ENCODE measurements at places on chromosomes 4 and X.

GRCh38 chr4:133124746-133125145 is 24.3 kb upstream of the PCDH10 start:
- no peak for DNase-seq

DNA sequence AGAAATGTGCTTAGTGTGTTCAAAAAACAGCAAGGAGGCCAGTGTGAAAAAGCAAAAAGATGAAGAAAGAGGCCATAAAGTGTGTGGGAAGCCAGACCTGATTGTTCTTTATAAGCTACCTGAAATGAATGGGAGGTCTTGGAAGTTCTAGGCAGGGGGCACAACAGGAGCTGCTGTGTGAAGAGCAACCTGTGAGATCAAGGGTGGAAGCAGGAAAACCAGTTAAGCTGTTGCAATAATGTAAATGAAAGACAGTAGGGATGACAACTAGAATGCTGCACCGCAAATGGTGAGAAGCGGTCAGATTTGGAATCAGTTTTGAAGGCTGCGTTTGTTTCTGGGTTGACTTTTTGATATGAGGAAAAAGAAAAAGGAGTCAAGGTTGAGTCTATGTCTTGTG is 123.5 kb downstream of the TMEM144 start:
- DNase-seq = no peak

- no peak for DNase-seq
These were observed 177.3 kb upstream of the SLIT2 start for GRCh38 chr4:20074450-20074849.

- no peak for DNase-seq
These were observed 786 bp upstream of the MAGEH1 start for GRCh38 chrX:55451141-55451540.
